ENCODE measurements at places on chromosomes 3 and 15. TPM values are rescaled to one million over a fixed set of nuclear protein-coding genes. Genes with fewer than 3 reads are reported as not detected.

GRCh38 chr3:44476963-44477311, 533 bp downstream of the ZNF445 start:
- peaks cover 3% of the 10 kb centered on the region for H3K4me1 ChIP-seq
- H3K27me3 ChIP-seq, result no peaks in the 10 kb centered on the region
- DNase-seq, result no peak
- peak overlapping the region; percentile 40 for H3K27ac ChIP-seq
- peak overlapping the region; percentile 64 for H3K4me3 ChIP-seq

Gene CASR
- 0.89 TPM for total RNA-seq

DNA sequence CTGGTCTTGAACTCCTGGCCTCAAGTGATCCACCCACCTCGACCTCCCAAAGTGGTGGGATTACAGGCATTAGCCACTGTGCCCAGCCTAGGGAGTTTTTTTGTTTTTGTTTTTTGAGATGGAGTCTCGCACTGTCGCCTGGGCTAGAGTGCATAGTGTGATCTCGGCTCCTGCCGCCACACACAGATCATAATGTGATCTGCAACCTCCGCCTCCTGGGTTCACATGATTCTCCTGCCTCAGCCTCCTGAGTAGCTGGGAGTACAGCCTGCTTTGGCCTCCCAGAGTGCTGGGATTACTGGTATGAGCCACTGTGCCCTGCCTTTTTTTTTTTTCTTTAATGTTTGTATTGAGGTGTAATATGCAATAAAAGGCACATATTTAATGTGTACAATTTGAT, 78.2 kb downstream of the SMAD3 start:
- H3K4me1 ChIP-seq, result peaks cover 44% of the 10 kb centered on the region
- H3K27ac ChIP-seq, result no peak overlapping the region
- DNase-seq, result no peak
- H3K27me3 ChIP-seq, result no peaks in the 10 kb centered on the region
- no peaks in the 10 kb centered on the region for H3K36me3 ChIP-seq
- no peak overlapping the region for H3K4me3 ChIP-seq

GRCh38 chr3:19711160-19711782, 222.7 kb downstream of the EFHB start:
- no peak overlapping the region for H3K27ac ChIP-seq
- H3K4me1 ChIP-seq, result no peaks in the 10 kb centered on the region
- no peak for DNase-seq
- H3K36me3 ChIP-seq, result no peaks in the 10 kb centered on the region
- no peaks in the 10 kb centered on the region for H3K27me3 ChIP-seq

Gene C3orf62
- total RNA-seq, result 4.5 TPM
